ENCODE measurements at places on chromosomes 4 and X.

GRCh38 chr4:40241941-40242340 lies 45.1 kb downstream of the RHOH start:
- no peak for DNase-seq

DNA sequence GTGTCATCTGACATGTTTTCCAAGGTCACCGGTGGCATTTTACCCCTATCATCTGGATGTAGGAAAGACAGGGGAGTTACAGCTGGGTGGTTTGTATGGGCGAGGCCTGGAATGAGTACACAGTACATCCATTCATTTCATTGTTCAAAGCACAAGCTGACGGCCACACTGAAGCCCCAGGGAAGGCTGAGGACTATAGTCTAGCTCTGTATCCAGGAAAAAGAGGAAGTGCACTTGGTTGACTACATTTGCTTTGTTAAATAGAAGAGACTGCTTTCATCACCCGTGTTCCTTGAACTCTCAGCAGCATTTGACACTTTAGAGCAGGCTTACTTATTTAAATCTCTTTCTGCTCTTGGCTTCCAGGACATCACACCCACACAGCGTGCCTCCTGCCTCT lies 1041.0 kb upstream of the TENM3 start:
- no peak for DNase-seq

DNA sequence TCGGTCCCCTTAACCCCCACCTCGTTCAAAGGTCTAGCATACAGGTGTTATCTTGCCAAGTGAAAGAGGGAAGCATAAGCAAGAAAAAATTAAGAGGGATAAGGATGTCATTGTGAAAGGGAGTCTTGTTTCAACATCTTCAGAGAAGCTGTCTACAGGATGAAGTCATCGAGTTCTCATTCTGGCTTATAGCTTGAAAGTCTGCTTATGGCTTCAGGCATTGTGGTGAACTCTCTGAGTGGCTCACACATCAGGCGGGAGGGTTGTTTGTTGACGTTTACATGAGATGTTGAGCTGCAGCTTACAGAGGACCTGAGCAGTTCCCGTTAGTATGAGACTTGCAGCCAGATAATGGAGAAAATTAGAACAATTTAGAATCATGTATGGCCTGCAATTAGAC lies 16.6 kb downstream of the MAGEA9B start:
- no peak for DNase-seq

- no peak for DNase-seq
These were observed 63.1 kb upstream of the PDHA1 start for GRCh38 chrX:19280636-19281035.

DNA sequence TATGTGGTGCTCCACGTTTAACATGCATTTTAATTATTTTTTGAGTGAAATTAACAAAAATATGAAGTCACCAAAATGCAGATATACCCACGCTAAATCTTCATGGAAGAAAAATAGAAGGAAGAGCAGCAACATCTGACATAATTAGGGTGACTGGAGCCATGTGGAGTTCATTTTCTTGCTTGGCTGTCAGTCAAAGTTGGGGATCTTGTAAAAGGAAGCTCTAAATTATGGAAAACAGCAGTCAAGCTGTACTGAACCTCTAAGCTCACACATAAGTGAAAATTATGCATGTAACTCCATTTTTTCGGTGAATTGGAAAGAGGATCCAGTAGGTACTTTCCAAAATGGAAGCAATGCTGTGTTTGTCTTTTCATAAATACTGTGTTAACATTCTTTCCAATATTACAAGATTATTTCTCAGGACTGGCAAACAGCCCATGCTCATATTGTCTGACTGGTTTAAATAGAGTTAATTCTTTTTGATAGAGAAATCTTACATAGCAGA lies 9.7 kb upstream of the PDGFC start:
- DNase-seq, result no peak
